HFF-Myc (cell line): ENCODE measurements at places on chromosomes 5 and 9.

DNA sequence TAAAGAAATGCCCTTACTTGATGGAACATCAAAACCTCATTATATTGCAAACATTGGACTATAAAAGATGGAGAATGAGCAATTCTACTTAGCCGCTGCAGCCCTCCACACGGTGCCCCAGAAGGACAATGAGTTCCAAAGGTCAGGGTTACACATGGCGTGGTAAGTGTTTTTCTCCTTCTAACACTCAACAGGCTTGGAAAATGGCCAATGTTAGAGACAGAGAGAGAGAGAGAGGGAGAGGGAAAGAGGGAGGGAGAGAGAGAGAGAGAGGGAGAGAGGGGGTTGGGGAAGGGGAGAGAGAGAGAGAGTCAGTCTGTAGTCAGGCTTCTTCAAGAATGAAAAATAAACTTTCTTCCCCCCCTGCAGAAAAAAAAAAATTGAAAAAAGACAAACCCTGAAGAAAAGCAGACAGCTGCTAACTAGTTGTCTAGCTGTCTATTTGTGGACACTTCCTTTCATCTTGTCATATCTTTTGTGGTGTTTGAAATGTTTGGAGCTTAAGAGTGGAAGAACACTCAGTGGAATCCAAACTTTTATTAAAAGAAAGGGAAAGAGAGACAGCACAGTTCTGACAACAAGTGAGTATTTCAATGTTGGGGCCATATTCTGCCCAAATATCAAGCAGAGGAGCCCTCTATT lies 324.8 kb downstream of the TMEM38B start:
- DNase-seq: no peak

- DNase-seq: no peak
Measured at GRCh38 chr5:40240671-40241070, 439.0 kb upstream of the PTGER4 start.

- no peak for DNase-seq
Measured at GRCh38 chr9:130088051-130088450, 34.3 kb downstream of the GPR107 start.

DNA sequence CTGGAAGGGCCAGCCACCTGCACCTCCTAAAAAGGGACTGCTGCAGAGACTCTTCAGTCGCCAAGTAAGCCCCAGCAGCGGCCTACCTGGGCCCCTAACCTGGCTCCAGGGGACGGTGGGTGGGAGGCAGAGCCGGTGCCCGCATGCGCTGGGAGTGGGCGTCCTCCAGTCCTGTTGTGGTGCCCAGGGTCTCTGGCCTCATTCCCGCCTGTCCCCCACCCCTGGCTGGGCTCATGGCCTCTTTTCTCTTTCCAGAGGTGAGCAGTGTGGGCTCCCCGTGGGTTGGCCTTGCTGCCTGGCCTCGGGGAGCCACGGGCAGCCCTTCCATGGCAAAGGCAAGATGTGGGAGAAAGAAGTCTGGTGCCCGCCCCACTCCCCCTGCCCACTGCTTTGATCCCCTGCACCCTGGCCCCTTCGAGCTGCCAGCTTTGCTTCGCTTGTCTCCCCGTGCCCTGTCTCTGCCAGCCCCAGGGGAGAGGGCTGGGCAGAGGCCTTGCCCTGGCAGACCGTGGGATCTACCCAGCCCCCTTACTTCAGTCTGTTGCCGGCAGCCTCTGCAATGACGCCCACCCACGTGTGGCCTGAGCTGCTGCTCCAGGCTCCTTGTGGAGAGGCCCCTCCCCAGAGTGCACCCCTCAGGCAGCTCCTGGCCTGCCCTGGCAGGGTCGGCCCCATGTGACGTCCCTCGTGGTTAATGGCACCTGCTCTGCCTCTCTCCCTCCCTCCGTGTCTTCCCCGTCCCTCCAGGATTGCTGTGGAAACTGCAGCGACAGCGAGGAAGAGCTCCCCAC lies 5.4 kb upstream of the PRR7 start:
- no peak for DNase-seq

DNA sequence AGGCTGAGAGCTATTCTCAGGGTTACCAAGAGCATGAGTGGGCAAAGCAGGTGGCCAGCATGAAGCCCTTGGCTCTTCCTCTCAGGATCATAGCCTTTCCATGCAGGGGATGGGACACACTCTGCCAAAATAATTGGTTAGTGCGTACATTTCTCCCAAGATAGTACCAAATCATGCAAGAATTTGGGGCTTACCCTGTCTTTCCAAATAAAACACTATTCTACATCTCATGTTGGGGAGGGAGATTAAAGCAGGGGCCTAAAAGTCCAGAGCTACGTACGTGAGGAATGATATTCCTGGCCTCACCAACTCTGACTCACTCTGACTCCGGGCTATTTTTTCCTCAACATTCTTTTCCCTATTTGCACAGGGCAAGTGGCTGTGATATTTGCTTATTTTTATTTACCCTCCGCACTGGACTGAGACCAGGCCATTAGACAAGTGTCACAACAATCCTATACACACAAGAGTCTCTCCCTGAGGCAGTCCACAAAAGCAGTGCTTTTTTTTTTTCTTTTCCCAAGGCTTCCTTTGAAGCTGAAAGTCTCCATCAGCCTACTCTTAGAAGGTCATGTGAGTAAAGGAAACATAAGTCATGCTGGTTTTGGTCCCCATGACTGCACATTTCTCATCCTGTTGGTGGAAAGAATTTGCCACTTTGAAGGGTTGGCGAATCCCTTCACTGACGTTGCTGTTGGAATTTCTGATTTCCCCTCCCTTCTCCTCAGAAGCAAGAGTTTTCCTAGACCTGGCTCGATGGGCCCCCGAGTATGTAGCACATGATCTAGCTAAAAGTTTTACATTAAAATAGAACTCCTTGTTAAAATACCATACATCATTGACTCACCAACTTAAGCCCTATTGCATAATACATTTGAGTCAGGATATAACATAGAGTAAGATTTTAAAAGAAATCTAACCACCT lies 40.0 kb downstream of the TMEM252 start:
- no peak for DNase-seq

DNA sequence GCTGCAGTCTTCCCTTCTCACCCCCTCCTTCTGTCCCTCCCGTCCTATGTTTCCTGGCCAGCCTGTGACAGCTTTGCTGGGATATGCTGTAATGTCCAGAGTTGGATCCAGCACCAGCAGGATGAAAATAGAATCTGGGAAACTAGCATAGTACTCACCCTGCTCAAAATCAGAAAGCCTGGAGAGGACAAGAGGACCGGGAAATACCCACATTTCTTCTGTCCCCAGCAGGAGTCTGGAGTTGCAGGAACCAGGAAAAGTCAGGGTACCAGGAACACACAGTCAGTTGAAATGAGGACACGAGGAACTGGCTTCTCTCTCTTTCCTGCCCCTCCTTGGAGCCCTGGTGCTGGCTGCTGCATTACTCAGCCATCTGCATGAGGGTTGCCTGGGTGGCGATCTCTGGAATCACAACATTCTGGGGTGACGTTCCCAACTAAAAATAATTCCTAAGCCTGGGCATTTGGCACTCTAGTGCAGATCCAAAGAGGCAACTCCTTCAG lies 59.6 kb upstream of the NFIL3 start:
- DNase-seq: no peak

DNA sequence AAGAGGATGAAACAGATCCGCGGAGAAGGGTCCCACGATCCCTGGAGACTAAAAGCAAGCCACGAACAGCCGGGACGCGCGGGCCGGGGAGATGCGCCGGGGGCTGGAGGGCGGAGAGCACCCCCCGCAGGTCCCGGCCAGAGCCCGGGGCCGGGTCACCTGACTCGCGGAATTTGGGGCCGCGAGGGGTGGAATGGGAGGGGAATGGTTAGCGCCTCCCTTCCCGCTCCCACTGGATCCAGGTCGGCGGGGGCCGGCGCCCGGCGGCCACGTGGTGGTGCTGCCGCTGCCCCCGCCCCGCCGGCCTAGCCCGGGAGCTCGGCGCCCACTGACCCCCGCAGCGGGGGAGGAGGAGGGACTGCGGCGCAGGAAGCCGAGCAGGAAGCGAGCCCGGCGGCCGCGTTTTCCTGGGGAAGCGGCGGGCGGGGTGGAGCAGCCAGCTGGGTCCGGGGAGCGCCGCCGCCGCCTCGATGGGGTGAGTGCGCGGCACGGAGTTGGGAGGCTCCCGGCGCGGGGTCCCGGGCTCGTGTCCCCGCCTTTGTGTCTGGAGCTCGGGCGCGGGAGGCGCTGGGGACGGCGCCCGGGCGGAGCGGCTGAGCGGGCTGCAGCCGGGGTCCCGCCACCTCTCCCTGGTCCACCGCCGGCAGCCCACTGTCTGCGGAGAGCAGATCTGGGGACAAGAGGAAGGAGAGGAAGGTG lies at the start of gene RAI14:
Gene RAI14, plus strand, starts transcription at position 328 of the 699 bp plus-strand sequence. CDS start 30,592 bp downstream, outside the sequence.
- no peak for DNase-seq

GRCh38 chr5:135596788-135597187 lies 18.0 kb upstream of the CXCL14 start:
- DNase-seq: no peak

- no peak for DNase-seq
Measured at GRCh38 chr5:169336242-169336641, 35.3 kb upstream of the SLIT3 start.

DNA sequence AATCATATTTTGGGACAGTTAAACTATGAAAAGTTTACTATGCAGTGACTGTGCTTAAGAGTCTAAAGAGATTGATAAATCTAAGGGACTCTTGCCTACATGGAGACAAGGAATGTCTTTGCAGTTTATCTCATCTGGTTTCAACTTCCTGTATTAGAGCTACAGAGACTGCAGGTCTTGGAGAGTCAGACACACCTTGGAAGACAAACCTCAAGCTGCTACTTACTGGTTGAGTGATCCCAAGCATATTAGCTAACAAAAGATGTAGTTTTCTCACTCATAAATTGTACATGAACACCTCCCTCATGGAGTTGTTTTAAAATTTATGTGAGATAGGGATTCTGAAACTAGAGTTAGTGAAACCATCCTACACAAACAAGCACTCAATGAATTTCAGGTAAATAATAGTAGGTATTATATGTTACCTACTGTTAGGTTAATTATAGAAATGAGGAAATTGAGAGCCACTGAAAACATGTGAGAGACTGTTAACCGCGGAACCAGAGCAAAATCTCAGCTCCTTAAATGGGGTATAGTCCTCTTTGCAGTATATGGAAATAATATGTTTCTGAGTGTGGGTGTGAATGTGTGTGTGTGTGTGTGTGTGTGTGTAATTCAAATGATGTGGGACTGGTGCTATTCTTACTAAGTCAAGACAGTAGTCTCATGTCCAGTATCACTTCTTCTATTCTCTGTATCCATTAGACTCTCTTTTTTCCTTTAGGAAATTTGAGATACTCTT lies 752.1 kb downstream of the DTWD2 start:
- DNase-seq: no peak

- no peak for DNase-seq
Measured at GRCh38 chr5:113293975-113294310, 140.8 kb downstream of the TSSK1B start.

GRCh38 chr5:12284604-12285003 lies 380.4 kb upstream of the CTNND2 start:
- no peak for DNase-seq

GRCh38 chr5:135265497-135266302 lies 133.3 kb downstream of the MACROH2A1 start:
- no peak for DNase-seq

GRCh38 chr9:104386425-104387069 lies 117.5 kb upstream of the OR13F1 start:
- DNase-seq: peak; percentile 2

DNA sequence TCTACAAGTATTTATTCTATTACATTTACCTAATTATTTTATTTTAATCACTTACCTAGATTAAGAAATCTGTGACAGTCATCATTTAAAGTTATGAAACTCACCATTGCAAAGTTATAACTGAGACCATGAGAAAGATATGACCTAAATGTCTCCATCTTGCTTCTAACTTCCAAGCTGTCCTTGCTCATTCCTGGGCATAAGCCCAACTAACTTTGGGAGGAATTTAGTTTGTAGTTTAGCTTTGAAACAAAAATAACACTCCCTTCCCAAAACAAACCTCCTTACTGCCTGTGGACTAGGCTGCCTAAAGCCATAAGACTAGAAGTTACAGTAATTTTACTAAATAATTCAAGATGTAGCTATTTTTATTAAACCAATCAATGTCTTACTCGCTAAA lies 195.6 kb upstream of the RAI14 start:
- DNase-seq: no peak

GRCh38 chr9:98533132-98533531 lies 175.6 kb downstream of the GABBR2 start:
- DNase-seq: no peak

- DNase-seq: no peak
Measured at GRCh38 chr5:74529101-74529500, 111.4 kb downstream of the ENC1 start.

DNA sequence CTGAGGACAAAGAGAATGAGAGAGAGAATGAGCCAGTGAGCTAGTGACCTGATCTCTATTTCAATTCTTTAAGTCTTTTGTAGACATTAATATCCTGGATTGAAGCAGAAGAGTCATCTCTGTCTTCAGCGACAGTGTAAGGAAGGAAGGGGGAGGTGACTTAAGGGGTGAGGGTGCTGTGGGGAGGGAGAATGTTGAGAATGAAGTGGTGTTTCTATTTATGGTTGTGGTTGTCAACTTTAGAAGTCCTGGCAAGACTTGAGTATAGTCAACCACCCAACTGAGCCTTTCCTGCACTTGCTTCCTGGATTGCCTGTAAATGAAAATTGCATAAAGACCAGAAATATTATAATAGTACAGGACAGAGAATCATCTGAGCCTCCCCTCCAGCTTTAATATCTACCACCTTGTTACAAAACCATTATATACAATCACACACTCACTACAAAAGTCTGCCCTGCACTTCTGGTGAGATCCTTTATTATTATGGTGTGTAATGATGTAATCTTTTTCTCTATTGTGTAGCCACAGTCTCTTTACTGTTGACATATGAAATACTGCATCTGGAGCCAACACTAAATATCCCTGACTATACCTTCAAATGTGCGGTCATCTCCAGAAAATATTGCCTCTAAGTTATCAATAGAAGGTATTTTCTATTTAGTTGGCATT lies 91.7 kb downstream of the NTRK2 start:
- DNase-seq: no peak

GRCh38 chr5:171189442-171189841 lies 119.6 kb upstream of the TLX3 start:
- no peak for DNase-seq

- no peak for DNase-seq
Measured at GRCh38 chr5:166980666-166981065, 1310.8 kb upstream of the WWC1 start.

DNA sequence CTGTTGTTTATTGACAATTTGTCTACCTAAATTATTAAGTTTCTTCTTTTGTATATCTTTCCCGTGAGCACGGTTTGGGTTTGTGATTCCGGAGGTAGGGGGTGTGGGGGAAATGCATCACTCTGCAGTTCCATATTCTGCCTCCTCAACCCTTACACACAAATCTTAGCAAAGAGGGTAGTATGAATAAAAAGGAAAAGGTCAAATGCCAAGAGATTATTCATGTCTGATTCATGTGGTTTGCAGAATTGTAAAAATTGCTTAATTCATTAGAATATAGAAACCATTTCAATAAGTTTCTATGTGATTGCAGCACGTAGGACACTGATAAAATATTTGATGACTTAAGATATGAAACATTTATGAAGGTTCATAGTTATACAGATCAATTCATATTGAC lies 601.9 kb downstream of the SEMA5A start:
- DNase-seq: no peak

- no peak for DNase-seq
Measured at GRCh38 chr5:74766418-74766848, 484 bp downstream of the GFM2 start.
